Fibroblast of gingiva (primary cell): ENCODE measurements at places on chromosomes 16 and 17.

- peak; percentile 57 for DNase-seq
Observed at GRCh38 chr17:82551779-82552457, 32.4 kb downstream of the FOXK2 start.

GRCh38 chr16:18799500-18799899, 1.8 kb downstream of the ARL6IP1 start:
- no peak for DNase-seq

GRCh38 chr16:85086347-85087291, 25.7 kb downstream of the CIBAR2 start:
- peak; percentile 44 for DNase-seq

DNA sequence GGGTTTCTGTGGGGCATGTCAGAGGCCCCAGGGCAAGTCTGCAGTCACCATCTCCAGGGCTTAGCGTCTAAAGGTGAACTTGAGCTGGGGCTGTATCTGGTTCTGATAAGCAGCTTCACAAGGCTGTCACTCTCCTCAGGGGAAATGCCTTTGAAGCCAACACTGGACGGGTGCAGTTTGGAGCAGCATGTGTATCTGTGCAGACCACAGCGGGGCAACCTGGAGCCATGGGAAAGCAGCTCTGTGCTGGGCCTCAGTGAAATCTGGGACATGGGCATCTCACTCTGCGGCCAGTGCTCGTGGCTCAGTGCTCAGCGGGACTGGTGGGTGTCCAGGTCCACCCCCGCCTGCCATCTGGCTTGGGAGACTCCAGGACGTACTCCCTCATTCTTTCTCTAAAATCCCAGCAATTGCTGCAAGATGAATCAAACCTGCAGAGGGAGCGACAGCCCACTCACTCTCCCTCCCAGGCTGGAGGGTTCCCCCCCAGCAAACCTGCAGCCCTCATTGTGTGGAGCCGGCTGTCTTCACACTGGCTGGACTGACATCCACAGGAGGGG, 63.5 kb downstream of the PRMT7 start:
- DNase-seq: no peak

DNA sequence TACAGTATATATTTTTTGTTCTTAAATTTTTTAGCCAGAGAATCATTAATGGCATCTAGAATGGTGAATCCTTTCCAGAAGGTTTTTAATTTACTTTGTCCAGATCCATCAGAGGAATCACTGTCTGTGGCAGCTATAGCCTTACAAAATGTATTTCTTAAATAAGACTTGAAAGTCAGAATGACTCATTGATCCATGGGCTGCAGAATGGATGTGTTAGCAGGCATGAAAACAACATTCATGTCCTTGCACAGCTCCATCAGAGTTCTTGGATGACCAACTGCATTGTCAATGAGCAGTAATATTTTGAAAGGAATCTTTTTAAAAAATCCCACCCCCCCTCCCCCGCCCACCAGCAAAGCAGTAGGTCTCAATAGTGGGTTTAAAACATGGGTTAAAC, 51.4 kb downstream of the CACNG1 start:
- peak; percentile 15 for DNase-seq

DNA sequence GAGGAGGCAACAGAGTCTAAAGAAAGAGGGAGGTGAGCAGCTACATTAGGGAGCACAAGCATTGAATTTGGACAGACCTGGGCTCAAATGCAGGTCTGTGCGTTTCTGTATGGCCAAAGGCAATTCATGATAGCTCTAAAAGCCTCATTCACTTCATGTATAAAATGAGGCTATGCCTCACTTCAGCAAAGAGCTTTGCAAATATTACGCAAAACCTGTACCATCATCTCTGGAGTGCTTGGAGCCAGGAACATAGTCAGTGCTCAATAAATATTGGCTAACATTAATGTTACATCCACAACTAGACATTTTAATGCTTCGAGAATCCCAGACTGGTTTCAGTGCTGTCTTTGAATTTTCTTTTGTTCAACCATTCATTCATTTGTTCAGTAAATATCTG, 254.7 kb upstream of the CDH11 start:
- no peak for DNase-seq

GRCh38 chr17:74784125-74784810, 8.1 kb upstream of the NAT9 start:
- no peak for DNase-seq

DNA sequence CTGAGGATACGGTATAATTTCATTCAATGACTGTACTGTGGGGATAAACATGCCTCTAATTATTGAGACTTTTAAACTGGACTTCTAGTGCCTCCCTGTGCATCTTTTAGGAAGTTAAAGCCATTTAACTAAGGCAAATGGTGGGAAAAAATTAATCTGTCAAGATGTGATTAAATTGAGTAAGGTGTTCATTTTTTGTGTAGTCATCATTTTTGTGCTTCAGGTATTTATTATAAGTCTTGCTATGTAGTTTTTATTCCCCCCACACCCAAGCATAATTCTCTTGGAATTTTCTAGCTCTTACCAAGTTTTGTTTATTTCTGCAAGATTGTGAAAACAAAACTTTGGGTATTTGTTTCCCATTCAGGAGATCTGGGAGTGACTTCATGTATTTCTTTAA, 10.2 kb downstream of the TAF15 start:
- no peak for DNase-seq

DNA sequence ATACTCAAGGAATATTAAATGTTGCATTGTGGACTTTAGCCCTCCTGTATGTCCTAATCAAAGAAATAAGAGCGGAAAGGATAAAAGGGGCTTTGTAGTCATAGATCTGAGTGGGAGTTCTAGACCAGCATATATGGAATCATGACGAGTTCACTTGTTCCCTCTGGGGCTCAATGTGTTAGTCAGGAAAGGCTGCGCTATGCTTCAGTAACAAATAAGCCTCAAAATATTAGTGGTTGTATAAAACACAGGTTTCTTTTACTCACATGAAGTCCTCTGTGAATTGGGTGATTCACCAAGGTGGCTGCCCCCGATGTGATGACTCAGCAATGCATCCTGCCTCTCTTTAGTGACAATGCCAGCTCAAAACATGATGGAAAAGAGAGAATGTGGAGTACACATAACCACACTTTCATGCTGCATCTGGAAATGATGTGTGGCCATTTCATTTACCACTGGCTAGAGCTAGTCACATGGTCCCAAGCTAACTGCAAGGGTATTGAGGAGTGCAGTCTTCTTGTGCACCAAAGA, 63.3 kb upstream of the IRX5 start:
- DNase-seq: no peak

GRCh38 chr17:58200024-58200633, 7.6 kb downstream of the EPX start:
- DNase-seq: peak; percentile 20

GRCh38 chr17:69575346-69575761, 160.9 kb downstream of the MAP2K6 start:
- DNase-seq: peak; percentile 87

DNA sequence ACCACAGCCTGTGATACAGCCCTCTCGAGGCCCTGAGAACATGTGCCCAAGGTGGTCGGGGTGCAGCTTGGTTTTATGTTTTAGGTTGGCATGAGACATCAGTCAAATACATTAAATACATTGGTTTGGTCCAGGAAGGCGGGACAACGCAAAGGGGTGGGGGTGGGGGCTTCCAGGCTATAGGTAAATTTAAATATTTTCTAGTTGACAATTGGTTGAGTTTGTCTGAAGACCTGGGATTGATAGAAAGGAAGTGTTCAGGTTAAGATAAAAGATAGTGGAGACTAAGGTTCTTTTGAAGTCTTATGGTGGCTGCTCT, 1.2 kb upstream of the ZKSCAN2 start:
- DNase-seq: no peak
